ENCODE measurements at places on chromosomes 6 and 20.

DNA sequence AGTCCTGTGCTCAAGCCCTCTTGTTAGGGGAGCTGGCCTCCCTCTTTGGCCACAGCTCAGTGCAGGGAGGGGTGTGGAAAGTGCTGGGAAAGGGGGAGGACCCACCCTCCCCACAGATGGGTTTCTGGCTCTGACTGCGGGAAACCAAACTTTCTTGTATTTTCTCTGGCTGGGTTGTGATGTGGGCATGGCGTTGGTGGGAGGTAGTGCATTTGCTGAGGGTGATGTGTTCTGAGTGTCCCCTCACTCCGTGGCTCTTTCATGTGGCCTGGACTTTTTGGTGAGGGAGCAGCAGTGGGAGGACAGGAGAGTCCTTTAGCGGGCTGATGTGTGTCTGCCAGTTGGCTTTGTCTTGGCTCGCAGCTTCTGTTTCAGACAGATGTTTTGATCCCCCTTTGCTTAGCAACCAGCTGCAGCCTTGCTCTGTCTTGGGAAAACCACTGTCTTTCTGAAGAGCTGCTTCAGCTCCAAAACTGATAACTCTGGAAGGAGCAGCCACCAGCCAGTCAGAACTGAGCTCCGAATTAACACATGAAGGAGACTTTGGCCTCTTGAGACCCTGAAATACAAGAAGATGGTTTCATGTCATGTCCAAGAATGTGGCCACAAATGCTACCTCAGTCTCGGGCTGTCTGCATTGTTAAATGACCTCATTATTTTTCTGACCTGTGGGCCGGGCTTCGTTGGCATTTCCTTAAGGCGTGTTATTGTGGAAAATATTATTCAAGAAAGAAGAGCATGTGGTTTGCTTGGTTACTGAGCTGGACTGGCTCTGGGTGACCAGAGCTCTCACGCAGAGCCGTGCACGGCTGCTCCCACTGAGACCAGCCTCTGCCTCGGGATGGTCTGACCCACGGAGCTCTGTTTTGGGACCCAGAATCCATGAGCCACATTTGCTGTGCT lies 21.5 kb downstream of the SYNJ2 start:
- DNase-seq, result no peak

DNA sequence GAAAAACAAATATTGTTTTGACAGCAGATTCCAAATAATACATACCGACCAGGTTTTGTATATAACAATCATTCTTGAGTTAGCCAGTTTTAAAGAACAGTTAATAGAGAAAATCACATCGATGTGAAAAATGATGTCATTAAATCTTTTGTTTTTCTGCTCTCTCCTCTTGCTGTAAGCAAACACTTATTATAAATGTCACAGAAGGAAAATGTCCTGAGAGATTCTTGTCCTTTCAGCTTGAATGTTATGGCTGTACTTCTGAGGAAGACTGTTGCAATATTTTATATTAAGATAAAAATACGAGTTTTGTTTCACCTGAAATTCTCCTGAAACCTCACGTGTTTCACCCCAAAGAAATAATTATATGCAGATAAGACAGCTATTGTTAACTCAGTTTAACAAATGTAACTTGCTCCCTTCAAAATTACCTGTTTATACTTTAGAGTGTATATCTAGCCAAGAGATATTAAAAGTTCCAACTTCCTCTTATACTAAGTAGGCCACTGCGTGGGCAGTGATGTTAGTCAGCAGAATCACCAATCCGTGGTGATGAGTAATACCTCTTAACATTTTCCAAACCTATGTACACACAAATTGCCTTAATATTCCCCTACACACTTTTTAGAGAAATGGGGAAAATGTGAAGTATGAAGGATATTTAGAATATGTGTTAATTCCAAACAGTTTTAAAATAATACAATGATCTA lies 1111.4 kb upstream of the CITED2 start:
- DNase-seq, result no peak

GRCh38 chr6:110325197-110325596 lies 33.0 kb downstream of the METTL24 start:
- DNase-seq, result no peak

DNA sequence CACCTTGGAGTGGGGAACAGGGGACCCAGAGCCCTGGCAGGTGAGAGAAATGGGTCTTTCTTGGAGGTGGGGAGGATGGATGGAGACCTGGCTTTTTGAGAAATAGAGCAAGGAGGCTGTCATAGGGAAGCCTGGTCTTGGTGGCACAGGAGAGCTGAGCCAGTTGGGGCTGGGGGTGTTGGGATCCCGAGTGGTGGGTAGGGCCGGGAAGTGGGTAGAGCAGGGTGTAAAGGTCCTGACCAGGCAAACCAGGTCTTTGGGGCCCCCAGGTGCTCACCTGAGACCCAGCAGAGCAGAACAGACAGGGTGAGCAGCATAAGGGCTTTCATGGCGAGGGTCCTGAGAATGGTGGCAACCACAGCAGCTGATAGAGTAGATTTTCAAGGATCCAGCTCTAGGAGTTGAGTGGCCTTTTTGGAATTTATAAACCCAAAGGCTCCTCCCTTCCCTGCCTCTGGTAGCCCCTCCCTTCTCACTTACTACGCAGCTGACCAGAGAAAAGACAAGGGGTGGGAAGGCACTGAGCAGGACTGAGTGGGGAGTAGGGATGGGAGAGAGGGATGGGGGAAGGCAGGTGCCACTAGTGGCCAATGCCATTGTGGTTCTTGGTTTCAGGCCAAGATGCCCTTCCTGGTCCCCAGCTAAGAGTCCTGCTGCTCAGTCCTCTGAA lies at the start of gene LY6G6C:
LY6G6C (minus strand) TSS at position 396 of the 670 bp plus-strand sequence; CDS start at position 329, 67 bp downstream.
- DNase-seq, result no peak

- no peak for DNase-seq
Observed at GRCh38 chr20:33653218-33653899, 8.8 kb upstream of the C20orf144 start.

GRCh38 chr6:32184084-32184640 lies at the start of gene AGER:
Gene AGER, minus strand, starts transcription at chr6:32184253. Its CDS starts 31 bp downstream, at chr6:32184222.
- DNase-seq, result no peak

DNA sequence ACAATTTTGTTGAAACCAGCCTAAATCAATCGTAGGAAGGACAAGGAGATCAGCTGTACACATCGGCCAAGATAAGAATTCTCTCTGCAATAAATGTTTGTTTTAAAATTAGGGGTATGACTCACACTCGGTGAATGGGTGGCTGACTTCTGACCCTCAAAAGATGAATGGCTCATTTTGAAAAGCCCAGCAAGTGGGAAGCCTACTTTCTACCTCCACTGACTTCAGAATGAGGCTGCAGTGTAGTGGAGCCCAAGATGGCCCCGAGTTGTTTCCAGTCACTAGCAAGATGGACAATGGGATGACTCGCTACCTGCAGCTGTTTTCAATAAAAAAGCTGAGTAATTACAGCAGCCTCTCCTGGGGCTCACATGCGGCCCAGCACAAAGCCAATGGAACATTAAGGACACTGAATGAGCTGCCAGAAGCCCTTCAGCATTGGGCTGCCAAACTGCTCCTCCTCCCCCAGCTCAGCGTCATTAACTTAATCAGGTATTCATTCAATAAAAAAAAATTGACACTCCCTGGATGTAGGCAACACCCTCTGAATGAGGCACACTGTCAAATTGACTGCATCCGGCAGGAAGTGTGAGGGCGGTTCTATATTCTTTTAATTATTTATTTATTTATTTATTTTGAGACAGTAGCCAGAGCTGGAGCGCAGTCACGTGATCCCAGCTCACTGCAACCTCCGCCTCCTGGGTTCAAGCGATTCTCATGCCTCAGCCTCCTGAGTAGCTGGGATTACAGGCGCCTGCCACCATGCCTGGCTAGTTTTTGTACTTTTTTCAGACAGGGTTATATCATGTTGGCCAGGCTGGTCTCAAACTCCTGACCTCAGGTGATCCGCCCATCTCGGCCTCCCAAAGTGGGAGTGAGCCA lies 107.3 kb downstream of the GMPR start:
- DNase-seq, result no peak

GRCh38 chr6:3876101-3876500 lies 26.9 kb downstream of the FAM50B start:
- DNase-seq, result no peak

DNA sequence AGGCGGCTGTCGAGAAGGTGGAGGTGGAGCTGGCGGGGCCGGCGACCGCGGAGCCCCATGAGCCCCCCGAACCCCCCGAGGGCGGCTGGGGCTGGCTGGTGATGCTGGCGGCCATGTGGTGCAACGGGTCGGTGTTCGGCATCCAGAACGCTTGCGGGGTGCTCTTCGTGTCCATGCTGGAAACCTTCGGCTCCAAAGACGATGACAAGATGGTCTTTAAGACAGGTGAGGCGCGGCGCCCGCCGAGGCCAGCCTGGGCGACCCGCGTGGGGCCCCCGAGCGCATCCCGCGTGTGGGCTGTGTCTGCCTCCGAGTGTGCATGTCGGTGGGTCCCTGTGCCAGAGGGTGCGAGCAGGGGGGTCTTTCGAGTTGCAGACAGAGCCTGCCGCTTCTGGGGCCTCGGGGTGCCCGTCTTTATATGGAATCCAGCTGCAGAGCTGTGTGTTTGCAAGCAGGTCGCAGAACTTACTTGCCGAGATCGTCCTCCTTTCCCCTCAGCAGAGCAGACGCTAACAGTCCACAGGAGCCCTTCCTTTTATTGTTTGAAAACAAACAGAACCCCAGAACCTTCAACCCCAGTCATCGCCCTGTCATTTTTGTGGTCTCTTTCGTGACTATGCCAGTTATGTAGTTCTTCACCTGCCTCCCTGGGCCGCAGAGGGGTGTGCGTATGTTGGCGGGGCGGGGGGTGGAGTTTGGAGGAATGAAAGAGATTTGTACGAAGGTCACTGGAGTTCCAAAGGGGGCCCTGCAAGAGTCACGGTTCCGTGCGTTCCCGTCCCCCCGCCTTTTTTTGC lies 766 bp downstream of the SLC16A10 start:
- DNase-seq, result no peak

- no peak for DNase-seq
Observed at GRCh38 chr20:23503649-23504048, 12.7 kb downstream of the CST8 start.

DNA sequence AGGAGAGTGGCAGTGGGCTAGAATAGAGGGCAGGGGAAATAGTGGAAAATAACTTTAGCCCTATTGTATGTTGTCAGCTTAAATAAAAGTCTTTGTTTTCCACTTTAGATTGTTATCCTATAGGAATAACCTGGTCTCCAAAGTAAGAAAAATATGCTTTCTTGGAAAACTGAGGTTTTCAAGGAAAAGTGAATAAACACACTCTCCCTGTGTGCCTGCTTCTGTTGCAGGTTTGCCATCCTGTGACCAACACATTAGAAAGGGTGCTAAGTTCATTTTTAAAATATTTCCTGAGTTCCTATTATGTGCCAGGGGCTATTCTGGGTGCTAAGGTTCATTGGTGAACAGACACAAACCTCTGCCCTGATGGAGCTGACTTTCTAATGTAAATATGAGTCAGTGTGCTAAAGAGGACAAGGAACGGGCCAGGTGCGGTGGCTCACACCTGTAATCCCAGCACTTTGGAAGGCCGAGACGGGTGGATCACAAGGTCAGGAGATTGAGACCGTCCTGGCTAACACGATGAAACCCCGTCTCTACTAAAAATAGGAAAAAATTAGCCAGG lies 23.5 kb downstream of the BICRAL start:
- DNase-seq, result no peak

- no peak for DNase-seq
Observed at GRCh38 chr20:63167918-63168520, 47.9 kb downstream of the YTHDF1 start.

GRCh38 chr6:14727494-14728395 lies 518.1 kb upstream of the JARID2 start:
- DNase-seq, result no peak

DNA sequence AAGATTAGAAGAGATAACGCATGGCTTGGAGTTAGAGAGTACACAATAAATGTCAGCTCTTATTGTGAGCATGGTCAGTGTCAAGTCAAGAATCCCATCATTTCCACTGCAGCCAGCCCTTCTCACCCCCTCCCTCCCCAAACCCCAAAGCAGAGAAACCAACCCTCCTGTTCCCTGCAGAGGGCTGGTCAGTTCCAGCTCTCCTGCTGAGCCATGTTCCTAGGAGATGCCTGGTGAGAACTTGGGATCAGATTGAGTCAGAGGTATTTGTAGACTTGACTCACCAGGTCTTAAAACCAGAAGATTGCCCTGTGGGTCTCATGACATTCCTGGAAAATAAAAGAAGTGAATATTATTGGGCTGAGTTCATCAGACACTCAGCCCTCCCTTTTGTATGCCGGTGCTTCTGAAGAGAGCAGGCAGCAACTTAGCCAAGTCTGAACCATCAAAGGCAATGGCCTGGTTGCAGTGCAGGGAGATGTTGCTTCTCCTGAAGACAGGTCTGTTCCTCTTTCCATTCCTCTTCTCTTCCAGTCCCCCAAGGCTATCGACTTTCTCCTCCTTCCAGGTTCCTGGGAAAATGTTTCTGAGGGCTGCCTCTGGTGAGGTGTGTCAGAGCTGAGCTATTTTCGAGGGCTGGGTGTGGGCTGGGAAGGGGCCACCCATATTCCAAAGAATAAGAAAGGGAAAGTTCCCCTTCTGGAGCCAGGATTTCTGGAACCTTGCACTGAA lies 278.2 kb upstream of the SUPT3H start:
- no peak for DNase-seq

- DNase-seq, result no peak
Observed at GRCh38 chr20:46394872-46395760, 11.3 kb downstream of the ELMO2 start.

Data from cerebellar nuclear complex (tissue), 1 donor.